ENCODE measurements at places on chromosomes 12 and 14.

GRCh38 chr14:80933282-80933681, 8.3 kb downstream of the CEP128 start:
- no peak for DNase-seq

DNA sequence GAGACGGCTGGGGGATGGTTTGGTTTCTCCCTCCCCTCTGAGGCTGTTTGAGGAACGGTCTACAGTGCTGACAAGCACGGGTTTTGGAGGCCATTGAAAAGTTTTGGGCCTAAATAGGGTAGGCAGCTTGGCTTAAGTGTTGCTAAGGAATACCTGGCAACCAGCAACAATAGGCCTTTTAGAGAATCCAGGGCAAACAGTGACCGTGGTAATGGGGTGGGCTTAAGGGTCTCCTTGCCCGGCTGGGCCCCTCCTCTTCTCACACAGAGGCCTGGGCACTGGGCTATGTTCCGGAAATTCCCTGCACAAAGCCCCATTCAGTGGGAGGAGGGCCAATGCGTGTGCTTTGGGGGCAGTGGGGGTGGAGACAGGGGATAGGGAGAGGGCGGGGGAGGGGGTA, 55.4 kb downstream of the ASCL1 start:
- DNase-seq, result no peak

- DNase-seq, result no peak
Measured at GRCh38 chr14:57864659-57865058, 1.2 kb downstream of the SLC35F4 start.

DNA sequence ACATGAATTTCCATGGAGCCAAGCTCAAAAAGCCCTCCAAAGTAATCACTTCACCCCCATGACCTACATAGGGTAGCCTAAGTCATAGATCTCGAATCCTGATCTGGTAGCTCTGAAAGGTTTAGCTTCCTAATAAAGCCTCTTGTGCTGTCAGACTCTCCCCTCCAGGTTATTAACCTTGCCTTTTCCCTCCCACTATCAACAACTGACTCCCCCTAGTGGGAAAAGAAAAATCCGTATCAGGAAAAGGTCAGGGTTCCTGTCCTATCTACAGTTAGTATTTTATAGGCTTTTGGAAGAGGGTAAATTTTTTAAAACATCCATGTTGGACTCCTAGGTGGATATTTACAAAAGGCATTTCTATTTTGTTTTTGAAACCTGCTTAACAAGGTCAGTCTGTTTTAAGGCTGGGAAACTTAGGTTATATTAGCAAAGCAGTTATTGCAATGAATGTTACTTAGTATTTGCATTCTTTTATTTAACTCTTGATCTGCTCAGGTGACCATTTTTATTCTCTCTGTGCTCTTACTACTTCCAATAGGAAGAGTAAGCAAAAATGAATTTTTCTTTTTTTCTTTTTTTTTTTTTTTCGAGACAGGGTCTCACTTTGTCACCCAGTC, 8.0 kb downstream of the YY1 start:
- DNase-seq, result no peak

All from esophagus squamous epithelium (tissue), 5 donors.